ENCODE measurements at places on chromosomes 2 and 18.

DNA sequence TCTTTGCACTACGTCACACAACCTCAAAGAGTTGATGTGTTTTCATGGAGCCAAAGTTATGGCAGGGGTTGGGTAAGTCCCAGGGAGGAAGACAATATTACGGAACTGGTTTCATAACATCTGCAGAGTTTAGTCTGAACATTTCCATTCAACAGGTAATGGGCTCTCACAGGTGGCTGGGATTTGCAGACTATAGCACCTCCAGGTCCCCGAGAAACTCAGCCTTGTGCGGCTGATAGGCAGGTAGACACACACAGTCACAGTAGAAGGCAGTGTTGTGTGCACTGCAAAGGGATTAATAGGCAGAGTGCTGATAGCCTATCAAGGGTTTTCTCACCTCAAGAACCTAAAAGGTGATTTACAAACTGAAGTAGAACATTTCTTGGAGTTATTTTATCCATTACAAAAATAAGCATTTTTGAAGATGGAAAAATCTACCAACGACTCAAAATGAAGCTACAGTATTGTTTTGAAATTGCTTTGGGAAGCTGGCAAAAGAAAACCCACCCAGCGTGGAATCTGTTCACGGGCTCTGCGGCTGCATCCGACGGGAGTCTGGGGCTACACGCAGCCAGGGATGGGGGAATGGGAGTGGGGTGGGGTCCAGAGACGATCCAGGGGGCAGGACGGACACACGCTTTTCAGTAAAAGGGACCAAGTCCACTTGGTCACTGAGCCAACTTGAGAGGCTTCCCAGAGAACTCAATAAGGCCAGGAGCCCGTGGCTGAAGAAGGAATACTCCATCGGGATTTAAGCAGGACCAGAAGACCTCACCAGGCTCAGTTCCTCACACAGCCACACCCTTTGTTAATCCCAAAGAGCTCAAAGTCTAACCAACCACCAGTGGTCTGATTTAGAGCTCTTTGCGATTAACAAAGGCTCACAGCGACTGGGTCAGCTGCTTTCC lies 82.9 kb downstream of the CHRNA1 start:
- no peak for DNase-seq

DNA sequence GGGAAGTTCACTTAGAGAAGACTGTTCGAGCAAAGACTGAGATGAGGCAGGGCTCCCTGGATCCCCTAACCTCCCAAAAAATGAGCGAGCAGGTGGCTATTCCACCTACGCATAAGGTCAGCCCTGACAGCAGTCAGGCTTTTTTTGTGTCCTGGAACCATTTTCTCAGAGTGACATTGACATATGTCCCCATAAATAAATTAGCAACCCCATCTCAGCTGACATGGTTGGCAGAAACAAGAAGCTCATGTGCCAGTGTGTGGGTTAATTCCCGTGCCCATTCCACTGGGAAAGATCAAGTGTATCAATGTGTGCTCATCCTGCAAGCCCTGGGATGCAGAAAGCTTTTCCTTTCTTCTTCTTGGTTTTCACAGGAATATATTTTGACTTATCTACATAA lies 740.4 kb upstream of the CELF4 start:
- no peak for DNase-seq

- no peak for DNase-seq
These were observed 55.5 kb downstream of the MTHFD2 start for GRCh38 chr2:74253971-74254310.

DNA sequence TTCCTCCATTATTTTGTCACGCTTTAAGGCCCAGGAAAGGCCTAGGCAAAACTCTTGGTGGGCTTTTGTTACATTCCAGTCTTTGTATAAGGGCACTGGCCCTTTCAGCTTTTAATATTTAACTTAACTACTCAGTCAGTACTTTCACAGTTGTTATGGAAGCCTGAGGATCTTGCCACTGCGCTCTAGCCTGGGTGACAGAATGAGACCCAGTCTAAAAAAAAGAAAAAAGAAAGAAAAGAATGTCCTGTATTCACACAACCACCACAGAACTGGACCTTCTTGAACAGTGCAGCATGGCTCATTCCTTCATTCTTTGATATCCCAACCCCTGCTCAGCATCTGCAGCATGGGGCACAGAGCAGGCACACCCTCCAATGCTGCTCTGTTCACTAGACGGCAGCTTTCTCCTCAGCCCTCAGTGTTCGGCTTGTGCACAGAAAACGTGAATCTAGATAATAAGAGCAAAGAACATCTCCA lies 93.4 kb upstream of the MSH2 start:
- no peak for DNase-seq

- DNase-seq, result no peak
These were observed 102.4 kb downstream of the ICA1L start for GRCh38 chr2:202769201-202769600.

- DNase-seq, result no peak
These were observed 8.6 kb downstream of the SNRNP27 start for GRCh38 chr2:69902213-69902922.
